HCT116 (cell line): ENCODE measurements at places on chromosomes 16 and 17. TPM values are rescaled to one million over a fixed set of nuclear protein-coding genes. Genes with fewer than 3 reads are reported as not detected.

The DPEP2 gene
- total RNA-seq = not detected

The CLEC10A gene
- total RNA-seq = not detected

The C1QTNF8 gene
- 0.27 TPM for total RNA-seq

The CMTM1 gene
- total RNA-seq = 5.2 TPM

The DHRS13 gene
- 13.5 TPM for total RNA-seq

The PRKCB gene
- total RNA-seq = 0.89 TPM

The PRR35 gene
- not detected for total RNA-seq

The RNU2-1 gene
- total RNA-seq = 5,800 TPM

The ZPBP2 gene
- not detected for total RNA-seq

The KRT39 gene
- not detected for total RNA-seq

The PRSS21 gene
- total RNA-seq = 0.39 TPM

The LRRC46 gene
- total RNA-seq = 0.76 TPM

The SLC16A6 gene
- 4.8 TPM for total RNA-seq

The PDILT gene
- total RNA-seq = not detected

The TP53TG3C gene
- not detected for total RNA-seq

The ABCA9 gene
- total RNA-seq = not detected

The SOX15 gene
- 0.69 TPM for total RNA-seq

The CFAP119 gene
- 12.6 TPM for total RNA-seq

The PPL gene
- 56.4 TPM for total RNA-seq

The OR1A1 gene
- total RNA-seq = not detected

The CTRB1 gene
- 5.6 TPM for total RNA-seq

The IGF2BP1 gene
- 0.91 TPM for total RNA-seq

The HBZ gene
- not detected for total RNA-seq

The VASN gene
- total RNA-seq = 6.3 TPM

The DBNDD1 gene
- total RNA-seq = 60.2 TPM

The COPS3 gene
- total RNA-seq = 99.0 TPM

The HOXB8 gene
- total RNA-seq = 44.7 TPM

The PLK1 gene
- 144 TPM for total RNA-seq

The ACSM2A gene
- total RNA-seq = not detected

The HOXB6 gene
- total RNA-seq = 64.8 TPM

The TP53TG3 gene
- total RNA-seq = not detected

The SHBG gene
- total RNA-seq = not detected

The EVI2A gene
- total RNA-seq = not detected

The PRSS8 gene
- 42.6 TPM for total RNA-seq

The GNAO1 gene
- 0.12 TPM for total RNA-seq

The DCTN5 gene
- total RNA-seq = 42.9 TPM

The CA4 gene
- total RNA-seq = 0.20 TPM

The KCNH4 gene
- not detected for total RNA-seq

The FAM234A gene
- total RNA-seq = 36.4 TPM

The TEX19 gene
- total RNA-seq = 2.1 TPM

The ASPA gene
- not detected for total RNA-seq

The TP53TG3F gene
- not detected for total RNA-seq

The GP1BA gene
- total RNA-seq = not detected
